Spleen (tissue), 13 donors: ENCODE measurements at places on chromosomes 7 and 10. TPM values are rescaled to one million over a fixed set of nuclear protein-coding genes. Genes with fewer than 3 reads are reported as not detected.

Gene CDK14
- 7.3 TPM for polyA plus RNA-seq

Gene GRK5
- 15.5 TPM for polyA plus RNA-seq

Gene ZFAND2A
- 41.7 TPM for polyA plus RNA-seq

Gene TACC2
- 3.4 TPM for polyA plus RNA-seq

Gene NYAP1
- 0.07 TPM for polyA plus RNA-seq

Gene CYP2E1
- 1.8 TPM for polyA plus RNA-seq

Gene AGBL3
- polyA plus RNA-seq = 1.2 TPM

Gene HOXA5
- 2.2 TPM for polyA plus RNA-seq

Gene COL28A1
- polyA plus RNA-seq = 1.6 TPM

Gene ZNF425
- polyA plus RNA-seq = 0.83 TPM

GRCh38 chr10:78045237-78045636 is 11.6 kb downstream of the RPS24 start:
- no peak for DNase-seq

DNA sequence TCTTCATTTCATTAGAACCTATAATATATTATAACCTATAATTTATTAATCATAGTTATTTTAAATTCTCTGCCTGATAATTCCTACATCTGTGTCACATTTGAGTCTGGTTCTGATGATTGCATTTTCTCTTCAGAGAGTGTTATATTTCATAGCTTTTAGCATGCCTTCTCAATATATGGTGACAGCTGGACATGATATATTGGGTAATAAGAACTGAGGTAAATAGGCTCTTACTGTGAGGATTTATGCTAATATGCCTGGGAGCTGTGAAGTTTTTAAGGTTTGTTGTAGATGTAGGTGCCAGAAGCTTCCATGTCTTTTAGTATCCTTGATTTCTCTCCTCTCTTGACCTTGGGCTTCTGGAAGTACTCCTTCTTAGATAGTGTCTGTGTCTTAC is 325.9 kb upstream of the SEMA3D start:
- no peak for DNase-seq

DNA sequence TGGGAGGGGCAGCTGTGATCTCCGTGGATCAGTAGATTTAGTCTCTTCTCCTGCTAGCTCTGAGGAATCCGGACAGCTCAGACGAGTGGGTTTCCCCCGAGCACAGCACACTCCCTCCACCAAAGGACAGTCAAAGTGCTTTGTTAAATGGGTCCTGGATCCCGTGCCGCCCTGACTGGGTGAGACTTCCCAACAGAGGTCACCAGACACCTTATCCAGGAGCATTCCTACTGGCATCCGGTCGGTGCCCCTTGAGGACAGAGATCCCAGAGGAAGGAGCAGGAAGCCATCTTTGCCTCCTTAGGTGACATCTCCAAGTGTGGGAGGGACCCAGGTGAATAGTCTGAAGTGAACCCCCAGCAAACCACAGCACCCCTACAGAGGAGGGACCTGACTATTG is 1148.9 kb downstream of the CNTNAP2 start:
- DNase-seq = no peak

DNA sequence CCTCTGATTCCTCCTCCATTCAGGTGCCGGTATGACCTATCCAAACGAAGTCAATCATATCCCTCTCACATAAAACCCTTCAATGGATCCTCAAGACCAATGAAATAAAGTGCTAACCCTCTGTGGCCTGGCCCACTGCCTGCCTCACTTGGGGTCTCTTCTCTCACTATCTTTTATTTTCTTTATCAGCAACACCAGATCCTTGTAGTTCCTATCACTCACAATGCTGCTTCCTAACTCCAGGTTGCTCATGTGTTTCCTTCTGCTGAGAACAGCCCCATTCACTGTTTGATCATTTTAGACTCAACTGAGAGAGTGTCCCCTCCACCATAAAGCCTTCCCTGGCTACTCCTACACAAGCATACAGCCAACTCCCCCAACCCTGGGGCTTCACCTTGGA is 180.6 kb downstream of the DOCK4 start:
- no peak for DNase-seq

DNA sequence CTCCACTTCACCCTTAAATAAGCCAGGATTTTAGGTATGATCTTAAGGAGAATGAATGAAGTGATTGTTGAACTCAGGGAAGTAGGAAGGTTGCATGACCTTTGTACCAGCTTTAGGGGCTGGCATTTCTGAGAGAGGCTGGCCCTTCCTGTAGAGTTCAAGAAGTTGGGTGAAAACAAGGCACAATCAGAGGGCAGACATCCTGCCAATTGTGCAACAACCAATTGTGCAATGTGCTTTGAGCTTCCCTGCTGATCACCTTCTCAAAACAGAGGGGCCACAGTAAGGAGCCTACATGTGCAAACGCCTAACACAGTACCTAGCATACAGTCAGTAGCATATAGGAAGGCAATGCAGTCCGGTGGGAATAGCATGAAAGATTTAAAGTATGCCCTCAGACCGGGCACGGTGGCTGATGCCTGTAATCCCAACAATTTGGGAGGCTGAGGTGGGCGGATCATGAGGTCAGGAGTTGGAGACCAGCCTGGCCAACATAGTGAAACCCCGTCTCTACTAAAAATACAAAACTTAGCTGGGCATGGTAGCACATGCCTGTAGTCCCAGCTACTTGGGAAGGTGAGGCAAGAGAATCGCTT is 5.4 kb downstream of the CPVL start:
- no peak for DNase-seq

DNA sequence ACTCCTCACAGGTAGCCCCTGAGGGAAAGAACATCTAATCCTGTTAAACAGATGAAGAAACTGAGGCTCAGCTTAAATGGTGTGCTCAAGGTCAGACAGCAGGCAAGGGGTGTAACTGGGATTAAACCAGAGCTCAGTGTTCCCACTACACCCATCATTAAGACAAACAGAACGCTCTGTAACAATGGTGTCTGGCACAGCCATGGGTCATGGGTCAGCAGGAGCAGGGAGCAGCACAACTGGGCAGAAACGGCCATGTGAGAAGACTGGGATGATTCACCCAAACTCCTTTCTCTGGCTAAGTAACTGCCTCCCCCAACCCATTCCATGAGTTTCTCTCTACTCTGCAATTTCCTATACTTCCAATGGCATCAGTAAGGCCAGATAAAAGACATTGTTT is 85.5 kb upstream of the PDE1C start:
- no peak for DNase-seq
